Left lobe of liver (tissue), 2 donors: ENCODE measurements at places on chromosomes 1 and 21. TPM values are rescaled to one million over a fixed set of nuclear protein-coding genes. Genes with fewer than 3 reads are reported as not detected.

Gene PKN2
- 12.1 TPM for total RNA-seq

Gene DHRS3
- total RNA-seq = 175 TPM

Gene RSPH1
- 0.33 TPM for total RNA-seq

Gene SYPL2
- 9.6 TPM for total RNA-seq

Gene CREG1
- 89.7 TPM for total RNA-seq

GRCh38 chr1:34166191-34166624 lies 1.2 kb upstream of the CSMD2 start:
- DNase-seq = no peak

DNA sequence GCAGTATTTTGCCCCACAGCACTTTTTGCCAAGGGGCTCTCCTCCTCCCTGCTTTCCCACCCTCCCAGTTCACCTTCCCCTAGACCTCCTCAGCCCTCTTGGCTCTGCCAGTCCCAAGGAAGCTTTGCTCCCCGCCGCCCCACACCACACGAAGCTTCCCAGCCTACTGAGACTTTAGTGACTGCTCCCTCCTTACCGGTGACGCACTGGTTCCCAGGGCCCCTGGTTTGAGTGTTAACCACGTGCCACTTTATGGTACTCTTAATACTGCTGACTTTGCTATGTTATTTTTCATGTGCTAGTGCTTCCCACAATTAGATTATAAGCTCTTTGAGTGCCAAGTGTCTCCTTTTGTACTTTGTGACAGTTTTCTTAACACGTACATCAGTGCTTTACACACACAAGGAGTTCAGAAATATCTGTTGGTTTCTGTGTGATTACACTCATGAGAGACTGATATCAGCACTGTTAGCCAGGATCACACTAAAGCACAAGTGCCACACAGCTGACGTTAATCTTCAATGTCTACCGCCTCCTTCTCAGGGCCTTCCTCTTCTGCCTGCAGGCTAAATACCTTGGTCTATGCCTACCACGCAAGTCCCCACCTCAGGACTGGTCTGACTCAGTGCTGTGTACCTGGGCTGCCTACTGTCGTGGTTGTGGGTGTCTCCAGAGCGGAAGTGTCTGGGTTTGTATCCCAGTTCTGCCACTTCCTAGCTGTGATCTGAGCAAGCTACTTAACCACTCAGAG lies 61.0 kb downstream of the DNTTIP2 start:
- DNase-seq = no peak

GRCh38 chr1:92425617-92426016 lies 61.1 kb downstream of the GFI1 start:
- DNase-seq = no peak

- no peak for DNase-seq
These were observed 14.5 kb downstream of the AIDA start for GRCh38 chr1:222697826-222698225.

GRCh38 chr1:1202831-1203560 lies 3.4 kb downstream of the TNFRSF18 start:
- DNase-seq = no peak

DNA sequence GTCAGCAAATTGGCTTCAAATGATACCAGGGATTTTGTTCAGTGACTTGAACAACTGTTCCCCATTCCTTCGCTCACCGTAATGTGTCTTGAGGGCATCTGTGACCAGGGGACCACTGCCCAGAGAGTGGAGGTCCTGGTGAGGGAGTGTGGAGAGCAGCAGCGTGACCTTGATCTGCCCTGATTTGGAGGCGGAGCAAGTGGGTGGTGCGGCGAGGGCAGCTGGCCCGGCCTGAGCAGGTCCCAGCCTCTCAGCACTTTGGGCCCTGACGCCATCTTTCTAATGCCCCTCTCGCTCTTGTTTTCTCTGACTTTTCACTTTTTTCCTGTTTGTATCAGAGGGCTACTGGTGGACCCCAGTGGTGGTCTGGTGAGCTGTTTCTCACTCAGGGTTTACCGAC lies 31.1 kb downstream of the DIP2A start:
- no peak for DNase-seq

DNA sequence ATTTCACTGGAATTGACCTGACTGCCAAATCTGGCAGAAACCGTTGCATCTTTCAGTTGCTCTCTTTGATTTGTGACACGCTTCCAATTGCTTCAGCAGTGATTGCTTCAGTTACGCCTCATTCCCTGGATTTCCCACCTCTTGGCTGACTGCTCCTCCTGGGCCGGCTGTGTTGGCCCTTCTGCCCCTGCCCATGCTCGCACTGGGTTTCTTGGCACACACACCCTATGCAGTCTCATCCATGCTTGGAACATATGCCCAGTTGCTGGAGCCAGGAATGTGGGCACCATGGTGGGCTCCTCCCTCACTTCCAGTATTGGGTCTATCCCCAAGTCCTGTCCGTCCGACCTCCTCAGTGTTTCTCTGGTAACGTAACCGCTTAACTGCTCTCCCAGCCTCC lies 2.2 kb upstream of the ZBTB21 start:
- no peak for DNase-seq

GRCh38 chr1:107122225-107122624 lies 18.6 kb upstream of the NTNG1 start:
- no peak for DNase-seq

DNA sequence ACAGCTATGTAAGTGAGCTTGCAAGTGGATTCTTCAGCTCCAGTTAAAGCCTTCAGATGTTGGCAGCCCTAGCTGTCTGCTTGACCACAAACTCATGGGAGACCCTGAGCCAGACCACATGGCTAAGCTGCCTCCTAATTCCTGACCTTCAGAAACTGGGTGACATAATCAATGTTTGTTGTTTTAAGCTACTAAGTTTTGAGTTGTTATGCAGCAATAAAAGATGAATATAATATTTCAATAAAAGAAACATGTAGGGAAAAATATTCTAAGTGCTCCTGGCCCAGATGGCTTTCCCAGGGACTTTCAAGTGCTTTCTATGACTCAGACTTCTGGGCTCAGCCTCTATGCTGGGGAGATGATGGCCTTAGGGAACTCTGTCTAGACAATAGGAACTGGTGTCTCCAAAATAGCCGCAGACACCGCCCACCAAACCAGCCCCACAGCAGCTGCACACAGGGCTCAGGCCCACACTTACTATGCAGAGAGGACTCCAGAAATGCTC lies 20.3 kb upstream of the AZIN2 start:
- DNase-seq = no peak

DNA sequence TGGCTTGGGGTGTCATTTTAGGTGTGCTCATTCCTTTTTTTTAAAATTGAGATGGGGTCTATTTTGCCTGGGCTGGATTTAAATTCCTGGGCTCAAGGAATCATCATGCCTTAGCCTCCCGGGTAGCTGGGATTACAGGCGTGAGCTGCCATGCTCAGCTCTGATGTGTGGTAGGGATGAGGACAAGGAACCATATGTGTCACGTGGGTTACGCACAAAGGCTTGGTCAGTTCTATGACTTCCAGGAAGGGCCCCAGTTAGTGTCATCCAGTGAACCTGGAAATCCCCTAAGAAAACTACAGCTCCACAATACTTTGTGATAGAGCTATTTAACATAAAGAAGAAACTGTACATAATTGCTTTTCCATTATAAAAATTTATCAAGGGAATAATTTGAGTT lies 6.7 kb upstream of the METTL25B start:
- DNase-seq = no peak

DNA sequence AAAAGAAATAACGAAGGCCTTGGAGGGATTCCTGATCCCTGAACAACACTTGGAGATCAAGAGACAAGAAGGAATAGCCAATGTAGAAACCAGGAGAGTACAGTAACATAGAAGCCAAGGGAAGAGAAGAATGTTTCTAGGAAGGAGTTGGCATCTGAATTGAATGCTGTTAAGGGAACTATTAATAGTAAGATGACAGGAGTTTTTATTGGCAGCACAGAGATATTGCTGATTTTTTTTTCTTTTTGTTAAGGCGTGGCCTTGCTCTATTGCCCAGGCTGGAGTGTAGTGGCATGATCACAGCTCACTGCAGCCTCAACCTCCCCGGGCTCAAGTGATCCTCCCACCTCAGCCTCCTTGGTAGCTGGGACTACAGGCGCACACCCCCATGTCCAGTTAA lies 9.6 kb upstream of the SFT2D2 start:
- no peak for DNase-seq

DNA sequence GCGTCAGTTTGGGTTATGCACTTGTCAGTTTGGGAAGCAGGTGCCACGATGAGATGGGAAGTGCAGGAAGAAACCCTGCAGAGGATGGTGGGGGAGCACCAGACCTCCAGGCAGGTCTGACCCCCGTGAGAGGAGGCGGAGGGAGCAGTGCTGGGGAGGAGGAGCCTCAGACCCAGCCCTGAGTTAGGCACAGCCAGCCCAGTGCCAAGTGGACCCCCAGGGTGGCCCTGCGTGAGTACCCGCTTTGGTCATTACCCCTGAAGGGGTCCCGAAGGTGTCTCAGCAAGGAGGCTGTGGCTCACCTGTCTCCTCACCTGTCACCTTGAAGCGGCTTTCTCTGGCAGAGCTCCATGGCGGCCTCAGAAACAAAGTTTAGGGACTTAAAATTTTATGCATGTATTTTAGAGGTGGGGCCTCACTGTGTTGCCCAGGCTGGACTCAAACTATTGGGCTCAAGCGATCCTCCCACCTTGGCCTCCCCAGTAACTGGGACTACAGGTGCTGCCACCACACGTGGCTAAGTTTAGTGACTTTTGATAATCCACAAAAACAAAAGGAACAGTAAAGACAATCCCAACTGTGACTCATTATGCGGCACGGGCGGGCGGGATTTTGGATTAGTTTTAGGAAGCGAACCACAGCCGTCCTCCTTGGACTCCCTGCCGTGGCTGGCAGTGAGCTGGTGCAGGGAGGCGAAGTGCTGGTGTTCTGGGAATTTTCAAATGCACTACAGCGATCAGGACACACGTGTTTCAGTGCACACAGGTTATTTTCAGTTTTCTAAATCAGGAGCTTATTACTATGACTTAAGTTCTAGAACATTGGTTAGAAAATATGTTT lies 4.7 kb downstream of the AGPAT3 start:
- DNase-seq = no peak

GRCh38 chr1:112988367-112988766 lies 32.4 kb upstream of the SLC16A1 start:
- no peak for DNase-seq

- no peak for DNase-seq
These were observed 4.7 kb downstream of the MRAP start for GRCh38 chr21:32303385-32303784.

GRCh38 chr1:20123722-20124455 lies 4.6 kb upstream of the PLA2G2D start:
- DNase-seq = no peak

- DNase-seq = no peak
These were observed 58.7 kb downstream of the ALG14 start for GRCh38 chr1:95013950-95014574.

- DNase-seq = no peak
These were observed 17.1 kb downstream of the TNFRSF8 start for GRCh38 chr1:12080156-12080555.

DNA sequence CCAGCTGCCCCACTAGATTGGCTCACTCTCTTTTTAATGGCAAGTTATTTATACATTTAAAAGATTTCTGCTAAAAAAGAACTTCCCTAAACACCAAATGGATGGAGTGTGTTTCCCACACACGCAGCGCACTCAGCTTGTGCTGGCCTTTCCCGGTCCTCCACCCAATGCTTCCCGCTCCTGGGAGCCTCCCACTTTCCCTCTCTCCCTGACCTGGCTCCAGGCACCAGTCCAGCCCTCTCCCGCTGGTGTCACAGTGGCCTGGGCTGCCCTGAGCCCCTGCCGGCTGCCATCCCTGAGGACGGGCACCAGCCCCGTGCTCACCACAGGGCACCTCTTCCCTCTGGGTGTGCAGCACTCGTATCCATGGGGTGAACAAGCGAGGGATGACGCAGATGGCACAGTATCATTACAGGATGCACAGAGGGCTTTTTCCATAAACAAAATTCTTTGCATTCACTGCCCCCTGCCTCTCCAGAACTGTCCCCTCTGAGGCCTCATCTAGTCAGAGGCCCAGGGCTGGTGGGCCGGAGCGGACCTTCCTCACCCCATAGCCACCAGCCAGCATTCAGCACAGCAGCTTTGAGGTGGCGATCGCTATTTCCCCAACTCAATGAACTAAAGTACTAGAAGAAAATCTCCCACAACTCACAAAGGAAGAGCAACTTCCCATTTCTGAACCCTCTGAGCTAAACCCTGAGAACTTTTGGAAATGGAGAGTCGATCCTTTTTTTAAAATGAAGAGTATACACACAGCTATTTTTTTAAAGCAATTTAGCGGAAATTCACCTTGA lies 68.5 kb downstream of the SLC37A1 start:
- no peak for DNase-seq

DNA sequence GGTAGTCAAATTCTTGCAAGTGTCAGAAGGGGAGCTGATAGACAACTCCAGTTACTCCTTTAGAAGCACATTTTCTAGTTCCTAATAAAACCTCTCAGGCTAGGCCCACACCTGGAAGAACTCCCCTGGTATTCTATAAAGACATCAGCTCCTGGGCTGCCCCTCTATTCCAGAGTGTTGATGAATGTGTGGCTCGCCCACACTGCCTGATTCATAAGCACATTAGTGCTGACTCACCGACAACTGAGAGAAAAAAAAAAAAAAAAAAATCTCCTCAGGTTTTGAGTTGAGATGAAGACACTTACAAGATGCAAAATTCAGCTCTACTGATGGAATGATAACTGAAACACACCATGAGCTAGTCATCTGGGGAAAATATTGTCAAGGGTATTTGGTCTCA lies 188.1 kb downstream of the TNR start:
- no peak for DNase-seq

DNA sequence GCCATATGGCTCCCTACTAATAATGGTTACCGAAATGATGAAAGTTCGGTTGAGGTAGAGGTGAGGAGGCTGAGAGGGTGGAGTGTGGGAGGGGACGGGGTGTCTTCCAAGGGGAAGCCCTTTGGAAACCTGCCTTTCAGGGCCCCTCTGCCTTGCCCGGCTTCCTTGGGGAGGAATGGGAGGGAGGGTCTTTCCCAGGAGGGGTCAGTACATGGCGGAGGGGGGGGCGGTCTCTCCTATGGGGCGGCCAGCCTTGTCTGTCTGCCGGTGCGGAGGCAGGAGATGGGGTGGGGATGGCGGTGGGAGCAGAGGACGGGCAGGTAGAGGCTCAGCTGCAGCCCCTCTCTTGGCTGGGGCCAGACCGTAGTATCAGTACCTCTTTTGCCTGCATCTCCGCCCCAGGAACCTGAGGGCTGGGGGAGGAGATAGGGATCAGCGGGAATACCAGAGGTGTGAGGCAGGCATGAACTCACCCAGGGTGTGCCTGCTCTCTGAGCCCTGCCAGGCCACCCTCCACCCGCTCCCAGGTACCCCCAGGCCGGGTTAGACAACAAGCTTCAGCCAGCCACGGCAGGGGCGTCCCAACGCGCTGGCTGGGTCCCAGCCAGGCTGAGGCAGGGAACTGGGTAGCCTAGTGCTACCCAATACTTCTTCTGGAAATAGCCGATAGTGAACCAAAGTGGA lies 79.4 kb upstream of the POU3F1 start:
- DNase-seq = no peak

GRCh38 chr1:231338270-231339128 lies at the start of gene SPRTN:
Gene SPRTN (plus strand): TSS chr1:231338293. CDS start chr1:231338384, 91 bp downstream.
- DNase-seq = no peak

- no peak for DNase-seq
These were observed 11.5 kb downstream of the YBEY start for GRCh38 chr21:46297338-46298271.
